CD4-positive, alpha-beta T cell treated with Interleukin-4 for 4 hours (primary cell): ENCODE measurements at places on chromosomes 7 and 10.

DNA sequence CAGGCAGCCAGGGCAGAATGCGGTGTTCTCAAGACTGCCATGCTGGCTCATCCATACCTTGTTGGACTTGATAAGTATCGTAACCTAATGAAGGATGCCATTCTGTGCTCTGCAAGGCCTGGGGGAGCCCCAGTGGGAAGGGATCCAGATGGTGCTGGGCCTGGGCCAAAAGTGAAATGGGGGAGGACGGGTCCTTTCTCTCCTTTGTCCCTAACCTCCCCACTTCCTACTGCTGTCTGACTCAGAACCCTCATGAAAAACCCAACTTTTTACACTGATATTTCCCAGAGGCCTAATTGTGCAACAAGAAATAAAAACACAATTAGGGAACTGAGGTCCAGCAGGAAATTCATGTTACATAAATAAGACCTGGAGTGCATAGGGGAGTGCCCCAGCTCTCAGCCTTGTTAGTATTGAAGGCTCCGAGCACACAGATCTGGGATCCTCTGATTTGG is 193.7 kb upstream of the SVIL start:
- DNase-seq, result no peak

DNA sequence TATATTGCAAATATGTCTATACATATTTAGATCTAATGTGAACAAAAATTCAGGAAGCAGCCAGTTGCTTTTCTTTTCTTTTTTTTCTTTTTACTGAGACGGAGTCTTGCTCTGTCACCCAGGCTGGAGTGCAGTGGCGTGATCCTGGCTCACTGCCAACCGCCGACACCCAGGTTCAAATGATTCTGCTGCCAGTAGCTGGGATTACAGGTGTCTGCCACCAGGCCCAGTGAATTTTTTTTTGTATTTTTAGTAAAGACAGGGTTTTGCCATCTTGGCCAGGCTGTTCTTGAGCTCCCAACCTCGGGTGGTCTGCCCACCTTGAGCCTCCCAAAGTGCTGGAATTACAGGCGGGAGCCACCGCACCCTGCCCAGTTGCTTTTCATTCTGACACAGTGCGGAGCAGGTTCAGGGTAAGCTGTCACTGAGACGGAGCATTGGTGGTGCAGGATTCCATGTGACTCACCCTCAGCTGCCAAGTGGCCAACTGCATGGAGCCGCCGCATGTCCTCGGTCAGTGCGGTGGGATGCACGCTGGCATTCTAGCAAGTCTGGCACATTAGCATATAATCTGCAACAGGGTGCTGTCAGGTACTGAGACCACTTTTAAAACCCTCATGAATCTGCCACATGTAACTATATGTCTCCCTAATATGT is 362.7 kb downstream of the DNAJB6 start:
- no peak for DNase-seq

GRCh38 chr7:22610263-22610662 is 110.3 kb upstream of the STEAP1B start:
- DNase-seq, result no peak

DNA sequence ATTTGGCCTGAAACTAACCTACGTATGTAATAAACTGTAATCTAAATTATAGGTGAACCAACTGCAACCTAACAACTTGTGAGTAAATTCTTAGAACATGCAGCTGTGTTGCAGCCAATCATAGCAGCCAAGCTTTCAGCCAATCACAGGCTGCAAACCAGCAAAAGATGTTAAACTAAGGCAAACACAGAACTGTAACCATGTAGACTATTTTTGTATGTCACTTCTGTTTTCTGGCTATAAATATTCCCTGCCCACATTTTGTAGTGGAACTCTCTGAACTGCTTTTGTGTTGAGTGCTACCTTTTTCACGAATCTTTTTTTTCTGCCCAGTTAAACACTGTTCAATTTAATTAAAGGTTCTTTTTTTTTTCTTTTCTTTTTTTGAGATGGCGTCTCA is 28.2 kb upstream of the ZPBP start:
- DNase-seq, result no peak

- no peak for DNase-seq
Measured at GRCh38 chr10:118971187-118971586, 58.3 kb upstream of the NANOS1 start.

GRCh38 chr7:88044069-88044468 is 110.0 kb downstream of the ADAM22 start:
- DNase-seq, result no peak

- no peak for DNase-seq
Measured at GRCh38 chr7:142185069-142185468, 72.8 kb downstream of the PRSS58 start.

GRCh38 chr7:159177284-159177953 is 32.8 kb upstream of the VIPR2 start:
- DNase-seq, result no peak

DNA sequence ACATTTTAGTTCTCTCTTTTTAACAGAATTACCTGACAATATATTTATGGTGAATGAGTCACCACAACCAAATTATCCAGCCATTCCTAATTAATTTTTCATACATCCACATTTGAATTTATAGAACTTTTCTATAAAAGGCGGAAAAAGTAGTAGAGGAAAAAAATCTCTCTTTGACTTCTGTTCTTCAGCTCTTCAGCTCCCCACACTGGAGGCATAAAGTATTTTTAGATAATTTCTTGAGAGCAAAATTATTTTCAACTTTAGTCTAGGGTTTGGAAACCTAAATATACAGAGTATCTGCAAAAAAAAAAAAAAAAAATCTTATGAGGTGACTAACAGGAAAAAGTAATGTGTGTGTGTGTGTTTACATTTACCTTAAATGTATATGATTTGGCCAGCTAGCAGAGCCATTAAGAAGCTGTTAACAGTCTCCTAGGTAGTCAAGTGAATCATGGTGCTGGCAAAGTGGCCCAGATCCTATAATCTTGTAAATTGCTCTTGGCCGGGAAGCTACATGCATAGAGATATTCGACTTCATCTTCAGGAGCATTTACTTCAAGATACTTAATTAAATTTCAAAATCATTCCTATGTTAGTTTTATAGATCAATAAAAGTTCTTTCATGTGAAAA is 383.1 kb upstream of the STEAP1 start:
- DNase-seq, result no peak

GRCh38 chr7:127550247-127550646 is 35.1 kb downstream of the GCC1 start:
- no peak for DNase-seq

DNA sequence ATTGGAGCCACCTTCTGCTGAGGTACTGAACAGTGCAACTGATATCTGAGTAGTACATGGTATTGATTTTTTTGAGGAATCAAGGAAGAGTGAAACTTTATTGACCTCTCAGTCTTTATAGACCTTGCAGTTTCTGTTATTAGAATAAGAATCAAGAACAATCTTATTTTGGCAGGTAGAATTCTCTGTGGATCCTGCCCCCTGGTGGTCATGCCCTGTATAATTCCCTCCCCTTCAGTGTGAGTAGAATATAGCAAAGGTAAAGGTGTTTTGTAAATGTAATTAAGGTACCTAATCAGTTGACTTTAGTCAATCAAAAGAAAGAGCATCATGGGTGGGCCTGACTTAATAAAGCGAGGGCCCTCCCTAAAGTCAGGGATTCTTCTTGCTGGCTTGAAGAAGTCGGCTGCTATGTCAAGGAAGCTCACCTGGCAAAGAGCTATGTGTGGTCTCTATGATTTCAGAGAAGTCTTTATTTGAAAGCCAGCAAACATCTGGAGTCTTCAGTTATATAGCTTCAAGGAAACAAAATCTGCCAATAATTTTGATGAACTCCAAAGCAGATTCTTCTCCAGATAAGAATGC is 142.8 kb downstream of the LSM5 start:
- DNase-seq, result peak; percentile 8

GRCh38 chr10:52284416-52285013 is 29.6 kb upstream of the DKK1 start:
- no peak for DNase-seq

GRCh38 chr10:50565301-50566083 is 58.3 kb downstream of the SGMS1 start:
- no peak for DNase-seq

GRCh38 chr7:15555381-15555859 is 6.4 kb downstream of the AGMO start:
- DNase-seq, result no peak

DNA sequence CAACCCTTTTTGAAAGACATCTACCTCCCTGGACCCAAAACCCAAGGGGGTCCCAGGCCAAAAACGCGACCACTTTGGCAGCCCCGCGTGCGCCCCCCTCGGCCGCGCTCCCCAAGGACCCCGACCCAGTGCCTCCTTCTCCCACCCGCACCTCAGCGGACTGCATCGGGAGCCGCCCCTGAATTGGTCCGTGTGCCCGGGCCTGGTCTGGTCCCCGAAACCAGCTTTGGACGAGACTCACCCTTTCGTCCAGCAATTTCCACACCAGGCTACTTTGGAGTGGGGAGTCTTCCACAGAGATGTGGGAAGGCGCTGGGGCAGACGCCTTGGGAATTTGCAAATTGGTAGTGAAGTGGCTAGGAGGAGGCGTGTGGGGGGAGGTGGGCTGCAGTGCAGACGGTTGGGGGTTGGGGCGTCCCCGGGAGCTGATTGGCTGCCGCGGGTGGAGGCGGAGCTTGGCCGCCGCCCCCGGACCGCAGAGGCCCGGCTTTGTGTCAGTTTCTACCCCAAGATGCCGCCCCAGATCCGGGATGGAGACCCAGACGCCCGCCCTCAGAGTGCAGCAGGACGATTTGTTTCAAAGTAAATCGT is 16.9 kb downstream of the TCAF1 start:
- DNase-seq, result no peak

GRCh38 chr10:121684276-121684675 is 86.0 kb upstream of the FGFR2 start:
- DNase-seq, result no peak

GRCh38 chr10:106826716-106827115 is 337.8 kb downstream of the SORCS1 start:
- DNase-seq, result no peak

DNA sequence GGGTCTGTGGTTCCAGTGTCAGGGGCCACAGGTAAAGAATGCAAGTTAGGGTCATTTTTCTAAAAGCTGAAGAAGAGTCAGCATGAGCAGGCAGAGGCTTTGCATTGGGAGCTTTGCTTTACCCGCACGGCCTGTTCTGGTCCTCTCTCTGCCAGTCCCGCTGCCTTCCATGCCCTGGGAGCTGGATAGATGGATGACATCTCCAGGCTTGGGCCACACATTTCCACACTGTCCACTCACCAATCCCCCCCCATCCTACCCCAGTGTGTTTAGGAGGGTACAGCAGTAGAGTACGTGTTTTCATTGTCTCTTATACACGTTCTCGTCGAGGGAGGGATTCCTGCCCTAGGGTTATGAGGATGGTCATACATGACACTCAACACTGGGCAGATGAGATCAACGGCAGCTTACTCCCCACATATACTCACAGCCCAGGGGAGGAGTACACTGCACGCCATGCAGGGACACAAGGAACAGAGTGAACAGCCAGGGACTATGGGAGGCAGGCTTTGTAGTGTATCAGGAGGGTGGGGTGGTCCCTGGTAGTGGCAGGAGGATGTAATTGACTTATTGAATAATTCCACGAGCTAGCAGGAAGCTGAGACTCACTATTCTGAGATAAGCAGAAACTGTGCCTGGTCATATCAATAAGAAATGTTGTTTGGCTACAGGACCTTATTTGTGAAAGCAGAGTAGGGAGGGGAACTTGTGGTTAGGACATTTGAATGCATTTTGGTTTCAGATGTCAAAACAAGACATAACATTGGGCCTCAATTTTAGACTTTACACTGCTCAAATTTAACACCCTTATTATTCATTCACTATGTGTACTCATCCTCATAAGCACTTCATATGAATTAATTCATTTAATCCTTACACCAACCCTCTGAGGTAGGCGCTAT is 36.6 kb downstream of the PLPP4 start:
- DNase-seq, result no peak

DNA sequence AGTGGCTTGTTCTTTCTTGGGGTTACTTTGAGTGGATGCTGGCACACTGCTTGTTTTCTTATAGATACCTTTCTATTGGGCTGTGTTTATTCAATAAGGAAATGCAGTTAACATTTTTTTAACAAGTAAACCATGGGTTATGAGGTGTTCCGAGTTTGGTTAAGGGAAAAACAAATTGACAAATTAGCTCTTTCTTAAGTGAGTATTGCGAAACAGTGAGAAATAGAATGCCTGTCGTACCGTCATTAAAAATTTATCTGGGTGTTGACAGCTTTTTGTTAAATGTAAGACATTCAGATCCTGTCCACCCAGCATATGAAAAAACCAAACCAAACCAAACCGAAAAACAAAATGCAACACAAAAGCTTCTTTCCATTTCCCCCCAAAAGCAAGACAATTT is 6.2 kb downstream of the CUX1 start:
- no peak for DNase-seq

DNA sequence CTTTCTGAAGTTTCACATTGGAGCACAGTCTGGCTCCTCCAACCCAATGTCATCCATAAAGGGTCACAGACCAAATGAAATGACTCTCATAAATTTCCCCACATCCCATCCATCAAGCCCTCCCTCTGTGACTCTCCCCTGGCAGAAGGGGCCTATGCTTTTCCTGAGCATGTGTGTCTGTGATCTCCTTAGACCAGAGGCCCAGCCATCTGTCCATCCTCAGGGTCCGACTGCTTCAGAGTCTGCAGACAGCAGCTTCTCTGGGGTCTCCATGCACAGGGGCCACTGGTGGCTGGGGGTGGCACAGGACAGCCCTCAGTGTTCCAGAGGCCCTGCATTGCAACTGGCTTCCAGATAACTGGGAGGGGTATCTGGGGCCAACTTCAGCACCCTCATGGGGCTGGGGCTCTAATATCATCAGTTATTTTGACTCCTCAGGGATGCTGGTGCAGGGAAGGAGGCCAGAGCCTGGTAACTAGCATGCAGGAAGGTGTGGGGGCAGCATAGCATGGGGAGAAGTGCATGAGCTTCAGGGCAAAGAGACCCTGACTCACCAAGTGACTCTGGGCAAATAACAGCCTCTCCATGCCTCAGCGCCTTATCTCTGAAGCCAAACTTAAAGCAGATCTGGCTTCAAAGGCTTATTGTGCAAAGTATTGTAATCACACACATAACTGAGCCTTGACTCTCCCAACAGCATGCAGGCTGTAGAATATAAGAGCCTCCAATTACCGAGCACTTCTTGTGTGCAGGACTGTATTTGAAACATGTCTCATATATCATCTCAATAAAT is 266.9 kb downstream of the GRID1 start:
- no peak for DNase-seq

GRCh38 chr10:126181626-126182025 is 206.7 kb downstream of the ADAM12 start:
- no peak for DNase-seq

- no peak for DNase-seq
Measured at GRCh38 chr7:148398844-148399365, 191.7 kb upstream of the C7orf33 start.

GRCh38 chr7:23334482-23335056 is 35.4 kb downstream of the MALSU1 start:
- DNase-seq, result no peak
